Left forelimb (tissue), 1 donor: ENCODE measurements at places on chromosomes 5 and 9.

- no peak for DNase-seq
These were observed 86.3 kb upstream of the MELK start for GRCh38 chr9:36486329-36486932.

- no peak for DNase-seq
These were observed 66.8 kb upstream of the RAD23B start for GRCh38 chr9:107216329-107216728.

- DNase-seq = no peak
These were observed 18.6 kb downstream of the CTNNAL1 start for GRCh38 chr9:108994695-108995094.

DNA sequence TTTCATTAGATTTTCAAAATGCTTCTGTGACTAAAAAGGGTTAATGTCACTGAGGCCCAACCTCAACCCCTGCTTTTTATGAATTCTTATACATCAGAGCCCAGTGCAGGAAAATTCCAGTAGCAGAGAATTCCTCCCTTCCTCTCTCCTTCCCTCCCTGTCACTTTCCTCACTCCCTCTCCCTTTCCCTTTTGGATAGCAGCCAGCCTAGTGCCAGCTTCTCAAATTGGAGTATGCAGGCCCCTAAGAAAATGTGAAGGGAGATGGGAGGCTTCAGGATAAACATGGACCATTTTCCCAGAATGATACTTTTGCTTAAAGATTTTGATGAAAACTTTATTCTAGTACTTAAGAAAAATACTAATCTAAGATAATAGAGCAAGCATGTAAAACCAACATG lies 507.4 kb downstream of the KDM4C start:
- DNase-seq = no peak

DNA sequence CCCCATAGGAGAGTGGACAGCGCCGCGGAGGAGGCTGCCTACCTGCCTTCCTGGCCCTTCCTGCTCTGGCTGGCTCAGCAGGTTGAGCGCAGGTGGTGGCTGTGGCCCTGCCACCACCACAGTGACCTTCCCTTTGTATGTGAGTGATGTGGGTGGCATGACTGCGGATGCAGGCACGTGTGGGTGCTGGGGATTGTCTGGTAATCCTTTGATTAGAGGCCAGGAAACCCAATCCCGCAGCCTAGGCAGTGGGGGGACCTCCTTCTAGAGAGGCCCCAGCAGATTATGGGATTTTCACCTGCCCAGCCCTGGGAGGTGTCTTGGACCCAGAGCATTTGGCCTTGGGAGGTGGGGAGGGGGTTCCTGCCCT lies 16.5 kb downstream of the RXRA start:
- no peak for DNase-seq

DNA sequence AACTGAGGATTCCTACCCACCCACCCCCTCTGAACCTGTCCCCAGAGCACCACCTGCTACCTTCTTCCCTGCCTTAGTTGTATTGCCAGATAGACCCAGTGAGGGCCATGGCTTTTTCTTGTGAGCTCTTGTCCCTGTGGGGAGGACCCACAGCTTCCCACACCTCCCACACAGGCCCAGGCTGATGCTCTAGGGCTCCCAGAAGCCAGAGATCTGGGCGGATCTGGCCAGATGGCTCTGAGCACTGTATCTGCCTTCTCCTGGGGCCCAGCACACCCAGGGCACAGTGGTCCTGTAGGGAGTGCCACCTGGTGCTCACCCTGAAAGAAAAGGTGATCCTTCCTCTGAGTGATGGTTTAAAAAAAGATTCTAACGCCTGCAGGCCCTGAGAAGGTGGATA lies 131.7 kb downstream of the DAB2IP start:
- peak; percentile 55 for DNase-seq

GRCh38 chr9:117245175-117245829 lies 169.6 kb downstream of the ASTN2 start:
- no peak for DNase-seq

DNA sequence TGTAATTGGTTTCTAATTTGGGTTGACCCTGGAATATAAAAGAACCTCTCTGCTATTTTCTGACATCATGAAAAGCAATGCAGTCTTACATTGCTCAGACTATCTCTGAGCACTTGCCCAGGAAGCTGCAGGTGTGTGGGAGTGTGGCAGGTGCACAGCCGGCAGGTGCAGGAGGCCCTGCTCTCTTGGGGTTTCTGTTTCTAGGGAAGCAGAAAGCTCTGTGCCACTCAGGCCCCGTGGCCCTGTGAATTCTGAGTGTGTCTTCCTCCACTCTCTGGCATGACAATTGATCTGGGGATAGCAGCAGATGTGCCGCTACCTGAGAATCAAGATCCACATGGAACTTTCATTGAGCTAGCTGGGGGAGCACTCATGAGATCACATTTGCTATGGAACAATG lies 45.7 kb upstream of the IRX2 start:
- DNase-seq = no peak

DNA sequence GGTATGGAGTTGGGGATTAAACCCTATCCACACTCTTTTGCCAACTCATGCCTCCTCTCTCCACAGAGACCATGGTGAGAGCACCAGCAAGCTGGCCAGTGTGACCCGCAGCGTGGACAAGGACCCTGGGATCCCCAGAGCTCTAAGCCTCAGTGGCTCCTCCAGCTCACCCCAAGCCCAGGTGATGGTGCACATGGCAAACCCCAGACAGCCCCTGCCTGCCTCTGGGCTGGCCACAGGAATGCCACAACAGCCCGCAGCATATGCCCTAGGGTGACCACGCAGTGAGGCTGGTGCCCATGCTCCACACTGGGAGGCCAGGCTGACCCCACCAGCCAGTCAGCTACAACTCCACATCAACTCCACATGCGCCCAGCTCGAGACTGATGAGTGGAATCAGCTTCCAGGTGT lies 11.5 kb upstream of the CARD19 start:
- no peak for DNase-seq

DNA sequence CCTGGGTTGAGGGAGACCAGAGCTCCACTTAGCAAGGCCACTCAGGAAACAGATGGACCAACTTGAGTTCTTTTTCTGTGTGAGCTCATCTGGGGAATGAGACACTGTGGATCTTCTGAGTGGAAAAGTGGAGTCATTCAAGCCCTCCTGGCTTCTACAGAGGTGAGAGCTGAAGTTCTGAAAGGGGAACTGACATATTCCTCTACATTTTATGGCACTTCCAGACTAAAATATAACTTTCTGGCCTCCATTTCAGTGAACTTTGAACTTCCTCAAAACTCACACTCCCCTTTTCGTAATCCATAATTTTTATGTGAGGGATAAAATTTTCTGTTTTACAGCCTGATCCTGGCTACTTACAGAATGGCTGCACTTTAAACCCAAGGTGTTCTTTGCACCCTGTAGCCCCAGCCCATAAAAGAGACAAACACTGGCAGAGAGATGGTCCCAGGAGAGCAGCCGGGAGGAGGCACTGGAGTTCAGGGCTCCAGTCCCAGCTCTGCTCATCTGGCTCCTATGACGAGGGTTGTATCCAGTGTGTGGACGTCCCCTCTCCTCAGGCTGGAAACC lies 10.8 kb downstream of the SPAAR start:
- no peak for DNase-seq

DNA sequence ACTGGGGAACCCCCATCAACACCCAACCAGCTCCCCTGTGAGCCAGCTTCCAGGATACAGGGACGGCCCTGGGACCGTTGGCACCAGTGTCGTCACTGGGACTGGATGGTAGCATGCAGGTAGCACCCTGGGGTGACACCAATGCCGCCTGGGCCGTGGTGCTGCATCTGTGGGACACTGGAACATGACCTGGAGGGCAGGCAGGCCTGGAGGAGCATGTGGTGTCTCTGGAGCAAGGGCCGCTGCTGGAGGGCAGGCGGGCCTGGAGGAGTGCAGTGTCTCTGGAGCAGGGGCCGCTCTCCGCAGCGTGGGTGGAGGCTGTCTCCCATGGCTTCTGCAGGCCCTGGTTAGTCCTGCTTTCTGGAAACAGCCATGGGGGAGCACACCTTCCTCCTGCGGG lies 13.1 kb downstream of the LPCAT1 start:
- peak; percentile 57 for DNase-seq

GRCh38 chr5:141935538-141935937 lies 11.9 kb downstream of the DELE1 start:
- no peak for DNase-seq

DNA sequence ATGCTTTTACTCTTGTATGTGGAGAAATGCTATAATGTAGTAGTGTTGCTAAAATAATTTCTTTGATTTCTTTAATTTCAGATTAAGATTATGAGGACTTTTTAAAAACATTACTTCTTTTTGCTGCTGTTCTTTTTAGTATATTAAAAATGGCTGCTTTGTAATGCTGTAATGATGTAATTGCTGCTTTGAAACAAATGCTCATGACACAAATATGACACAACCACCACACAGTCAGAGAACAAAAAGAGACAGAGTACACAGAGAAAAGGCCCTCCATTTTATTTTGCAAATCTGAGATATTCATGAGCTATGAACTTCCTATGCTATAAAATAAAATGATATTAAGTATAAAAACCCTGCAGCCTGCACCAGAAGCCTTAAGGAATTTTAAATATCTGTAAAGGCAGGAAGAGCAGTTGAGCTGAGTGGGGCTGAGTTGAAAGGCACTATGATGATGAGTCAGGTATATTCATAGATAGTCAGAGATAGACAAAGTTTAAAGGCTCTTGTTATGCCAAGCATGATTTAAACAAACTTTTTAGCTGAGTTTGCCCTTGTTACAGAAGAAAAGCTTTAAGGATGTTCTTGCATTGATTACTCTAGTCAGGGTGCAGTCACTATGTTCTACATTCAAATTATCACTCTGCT lies 5.1 kb upstream of the POU5F2 start:
- DNase-seq = no peak

DNA sequence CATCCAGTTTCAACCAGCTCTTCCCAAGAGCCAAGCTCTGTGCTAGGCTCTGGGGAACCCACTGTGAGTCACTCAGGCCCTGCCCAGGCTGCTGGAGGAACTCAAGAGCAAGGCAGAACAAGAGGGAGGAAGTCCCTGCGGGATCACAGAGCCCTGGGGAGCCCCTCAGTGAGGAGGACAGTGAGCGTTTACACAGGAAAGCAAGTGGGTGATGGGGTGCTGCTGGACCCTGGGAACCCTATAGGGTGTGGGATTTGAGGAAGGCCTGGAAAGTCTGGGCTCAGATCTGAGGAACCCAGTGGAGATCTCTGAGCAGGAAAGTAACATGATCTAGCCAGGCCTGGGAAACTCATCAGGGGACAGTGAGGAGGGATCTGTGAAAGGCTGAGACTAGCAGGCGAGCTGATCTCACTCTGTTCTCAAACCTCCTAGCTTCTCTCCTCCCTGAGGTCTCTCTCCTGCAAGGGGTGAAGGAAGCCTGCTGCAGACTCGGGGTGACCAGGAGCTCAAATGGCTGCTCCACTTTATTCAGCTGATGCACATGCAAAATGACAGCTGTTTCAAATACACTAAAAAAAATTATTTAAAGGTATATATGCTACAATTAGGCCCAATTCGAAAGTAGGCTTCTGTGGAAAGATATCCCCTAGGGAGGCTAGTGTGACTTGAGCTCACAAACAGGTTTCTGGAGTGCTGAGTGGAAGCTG lies 70.0 kb downstream of the SHB start:
- DNase-seq = no peak

DNA sequence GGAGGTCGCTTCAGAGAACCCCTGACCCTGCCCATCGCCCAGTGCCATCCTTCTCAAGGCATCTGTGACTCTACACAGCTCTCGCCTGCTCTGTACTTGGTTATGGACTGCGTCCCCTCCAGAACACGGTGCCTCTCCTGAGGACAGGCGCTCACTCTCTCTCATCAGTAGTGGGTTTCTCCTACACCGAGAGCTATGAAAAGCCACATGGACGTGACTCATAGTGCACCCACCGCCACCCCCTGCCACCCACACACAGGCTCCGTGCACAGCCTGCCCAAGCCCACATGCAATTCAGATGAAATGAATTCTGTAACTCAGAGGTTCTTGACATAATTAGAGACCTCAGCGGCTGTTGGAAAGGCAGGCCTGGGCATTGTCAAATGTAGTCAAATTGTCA lies 13.9 kb downstream of the GTF3C5 start:
- DNase-seq = no peak

DNA sequence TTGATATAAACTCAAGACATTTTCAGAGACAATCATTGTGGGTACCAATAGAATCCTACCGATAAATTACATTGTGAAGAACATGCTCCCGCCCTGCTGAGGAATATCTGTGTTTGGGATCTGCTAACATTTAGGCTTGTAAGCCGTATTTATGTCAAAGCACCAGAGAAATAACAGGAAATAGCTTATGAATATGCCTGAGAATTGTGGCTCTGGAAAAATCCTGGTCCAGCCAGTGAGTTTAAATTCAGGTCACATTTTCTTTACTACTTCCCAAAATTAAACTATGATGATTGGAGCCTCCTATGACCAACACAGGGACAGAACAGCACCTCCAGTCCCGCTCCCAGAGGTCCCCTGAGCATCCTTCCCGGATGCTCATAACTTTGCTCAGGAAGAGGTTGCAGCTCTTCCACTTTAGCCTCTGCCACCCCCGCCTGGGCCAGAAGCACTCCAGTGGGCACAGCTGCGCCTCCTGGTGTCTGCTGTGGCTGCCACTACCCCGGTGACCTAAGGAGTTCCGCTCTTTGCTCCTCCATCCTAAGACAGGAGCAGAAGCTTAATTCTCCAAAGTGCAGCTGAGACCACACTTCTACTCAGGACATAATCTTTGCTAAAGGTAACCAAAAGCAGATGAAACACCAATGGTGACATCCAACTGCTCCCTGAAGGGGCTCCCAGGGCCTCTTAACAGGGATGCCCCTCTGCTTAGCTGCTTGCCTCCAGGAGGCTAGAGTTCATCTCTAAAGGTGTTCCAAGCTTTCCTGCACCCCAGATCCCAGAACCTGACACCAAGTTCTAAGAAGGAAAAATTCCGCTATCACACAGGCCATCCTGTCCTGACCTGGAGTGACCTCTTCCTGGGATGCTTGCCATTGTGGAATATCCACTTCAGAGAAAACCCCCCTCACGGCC lies 58.8 kb downstream of the SLC1A1 start:
- DNase-seq = no peak

DNA sequence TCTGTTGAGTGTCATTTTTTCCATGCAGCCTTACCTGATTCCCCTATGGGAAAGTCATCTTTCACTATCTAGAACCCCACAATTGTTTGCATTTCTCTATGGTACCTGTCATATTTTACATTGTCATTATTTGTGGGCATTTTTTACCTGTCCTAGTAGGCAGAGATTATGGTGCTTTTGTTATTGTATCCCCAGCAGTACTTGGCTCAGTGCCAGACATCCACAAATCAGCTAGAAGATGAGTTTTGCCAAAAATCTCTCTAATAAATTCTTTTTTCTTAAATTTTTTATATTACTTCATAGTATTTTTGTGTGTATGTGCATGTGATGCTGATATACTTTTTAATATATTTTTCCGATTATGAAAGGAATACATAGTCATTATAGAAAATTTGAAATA lies 13.2 kb downstream of the GARNL3 start:
- DNase-seq = no peak
